ENCODE measurements at places on chromosomes 4 and X.

DNA sequence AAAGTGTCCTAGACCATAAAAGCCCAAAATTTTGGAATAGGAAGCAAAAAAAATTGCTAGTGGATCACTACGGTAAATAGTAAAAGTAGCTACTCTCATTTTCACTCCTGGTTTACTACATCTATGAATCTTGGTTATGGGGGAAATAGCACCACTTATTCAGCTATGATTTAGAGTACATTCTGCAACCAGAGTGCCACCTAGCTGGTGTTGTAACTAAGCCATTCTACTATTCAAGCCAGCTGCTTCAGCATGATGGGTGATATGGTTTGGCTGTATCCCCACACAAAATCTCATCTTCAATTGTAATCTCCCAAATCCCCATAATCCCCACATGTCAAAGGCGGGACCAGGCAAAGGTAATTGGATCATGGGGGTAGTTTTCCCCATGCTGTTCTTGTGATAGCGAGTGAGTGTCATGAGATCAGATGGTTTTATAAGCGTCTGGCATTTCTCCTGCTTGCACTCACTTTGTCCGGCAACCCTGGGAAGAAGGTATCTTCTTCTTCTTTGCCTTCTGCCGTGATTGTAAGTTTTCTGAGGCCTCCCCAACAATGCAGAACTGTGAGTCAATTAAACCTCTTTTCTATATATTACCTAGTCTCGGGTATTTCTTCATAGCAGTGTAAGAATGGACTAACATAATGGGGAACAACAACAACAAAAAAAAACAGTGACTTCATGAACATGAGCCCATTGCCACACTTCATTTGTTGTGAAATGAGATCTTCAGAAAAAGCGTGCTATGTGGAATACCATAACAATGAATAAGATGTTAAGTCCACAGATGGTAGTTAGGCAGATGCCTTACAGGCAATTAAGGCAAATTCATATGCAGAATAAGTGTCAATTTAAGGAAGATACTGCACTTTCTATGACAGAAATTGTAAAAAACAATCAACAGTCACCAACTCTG lies 280.1 kb downstream of the PABPC4L start:
- no peak for DNase-seq

DNA sequence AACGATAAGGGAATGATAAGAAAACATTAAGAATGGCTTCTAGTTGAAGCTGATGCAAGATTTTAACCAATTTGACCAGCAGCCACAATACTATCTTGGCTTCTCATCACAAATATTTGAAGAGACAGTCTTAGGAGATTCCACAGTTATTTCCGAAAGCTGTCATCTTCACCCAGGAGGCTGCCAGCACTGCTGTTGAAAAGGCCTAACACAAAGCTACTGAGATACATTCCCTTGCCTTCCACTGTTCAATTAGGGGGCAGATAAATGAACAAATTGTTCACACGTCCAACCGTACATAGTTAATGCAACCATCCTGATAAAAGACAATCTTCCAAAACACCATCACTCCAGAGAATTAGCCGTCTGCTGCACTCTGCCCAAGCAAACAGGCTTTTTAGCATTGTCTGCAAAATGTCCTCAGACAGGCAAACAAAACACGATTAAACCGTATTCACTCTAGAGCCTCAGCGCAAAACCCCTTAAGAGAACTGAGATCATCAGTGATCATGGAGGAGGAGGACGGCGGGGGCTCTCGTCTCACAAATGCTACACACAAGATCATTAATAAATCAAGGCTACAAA lies 189.8 kb upstream of the PSAPL1 start:
- DNase-seq = no peak

GRCh38 chr4:152106781-152107321 lies 346.0 kb upstream of the GATB start:
- DNase-seq = no peak

DNA sequence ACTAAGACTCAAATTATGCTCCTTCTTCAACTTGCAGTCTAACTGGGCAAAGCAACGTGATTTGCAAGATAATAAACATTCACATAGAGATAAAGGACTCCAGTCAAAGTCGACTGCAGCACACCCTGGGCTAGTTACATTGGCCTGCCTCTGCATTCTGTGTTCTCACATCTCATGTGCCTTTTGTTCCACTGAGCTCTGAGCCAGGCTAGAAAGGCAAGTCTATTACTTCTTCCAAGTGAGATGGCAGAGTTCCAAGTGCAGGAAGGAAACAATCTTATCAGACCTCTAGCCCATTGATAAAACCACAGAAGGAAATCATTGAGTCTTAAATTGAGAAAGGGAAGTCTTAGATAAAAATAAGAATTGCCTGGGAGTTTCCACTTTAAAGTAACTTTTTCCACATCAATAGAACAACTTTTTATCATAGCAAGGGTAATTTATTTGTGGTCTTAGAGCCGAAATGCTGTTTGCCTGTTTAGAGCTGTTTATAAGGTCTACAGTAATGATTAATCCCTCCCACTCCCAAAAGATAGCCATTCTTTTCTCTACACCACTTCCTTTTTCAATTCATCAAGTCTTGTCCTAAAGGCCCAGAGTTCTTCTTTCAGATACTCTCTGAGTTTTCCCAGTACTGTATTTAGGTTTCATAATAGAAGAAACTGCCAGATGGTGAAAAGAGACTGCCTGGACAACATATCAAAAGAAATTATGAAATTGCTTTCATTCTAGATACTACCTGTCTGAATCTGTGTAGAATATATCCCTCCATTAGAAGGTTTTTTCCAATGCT lies 200.2 kb downstream of the GUCY2F start:
- DNase-seq = no peak

DNA sequence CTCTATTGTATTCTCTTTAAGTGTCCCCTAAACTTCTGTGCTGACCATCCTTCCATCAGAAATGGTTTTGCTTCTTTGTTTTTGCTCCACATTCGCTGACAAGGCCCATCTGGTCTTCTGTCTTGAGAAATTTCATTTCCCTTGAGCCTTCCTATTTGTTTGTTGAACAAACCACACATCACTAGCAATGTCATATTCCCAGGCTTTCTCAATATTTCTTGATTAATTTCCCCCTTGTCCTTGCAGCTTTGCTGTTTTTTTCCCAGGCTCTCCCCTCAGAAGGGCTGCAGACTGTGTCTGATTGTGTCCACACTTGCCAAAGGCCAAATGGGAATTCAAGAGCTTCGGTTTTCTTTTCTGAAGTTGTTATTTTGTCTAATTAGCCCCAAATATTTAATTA lies 158.9 kb downstream of the MID1IP1 start:
- no peak for DNase-seq

- DNase-seq = no peak
Observed at GRCh38 chrX:9786798-9787635, 788 bp downstream of the SHROOM2 start.

GRCh38 chrX:17812763-17813162 lies 48.3 kb downstream of the RAI2 start:
- DNase-seq = no peak

- DNase-seq = no peak
Observed at GRCh38 chrX:288561-288991, 7.4 kb downstream of the PLCXD1 start.

GRCh38 chr4:141652161-141652778 lies 15.9 kb downstream of the IL15 start:
- peak; percentile 65 for DNase-seq

GRCh38 chr4:152640058-152640921 lies 39.5 kb downstream of the TMEM154 start:
- no peak for DNase-seq

GRCh38 chrX:116277351-116278225 lies 107.0 kb downstream of the AGTR2 start:
- DNase-seq = no peak

- DNase-seq = no peak
Observed at GRCh38 chr4:94454405-94454804, 2.7 kb downstream of the PDLIM5 start.

DNA sequence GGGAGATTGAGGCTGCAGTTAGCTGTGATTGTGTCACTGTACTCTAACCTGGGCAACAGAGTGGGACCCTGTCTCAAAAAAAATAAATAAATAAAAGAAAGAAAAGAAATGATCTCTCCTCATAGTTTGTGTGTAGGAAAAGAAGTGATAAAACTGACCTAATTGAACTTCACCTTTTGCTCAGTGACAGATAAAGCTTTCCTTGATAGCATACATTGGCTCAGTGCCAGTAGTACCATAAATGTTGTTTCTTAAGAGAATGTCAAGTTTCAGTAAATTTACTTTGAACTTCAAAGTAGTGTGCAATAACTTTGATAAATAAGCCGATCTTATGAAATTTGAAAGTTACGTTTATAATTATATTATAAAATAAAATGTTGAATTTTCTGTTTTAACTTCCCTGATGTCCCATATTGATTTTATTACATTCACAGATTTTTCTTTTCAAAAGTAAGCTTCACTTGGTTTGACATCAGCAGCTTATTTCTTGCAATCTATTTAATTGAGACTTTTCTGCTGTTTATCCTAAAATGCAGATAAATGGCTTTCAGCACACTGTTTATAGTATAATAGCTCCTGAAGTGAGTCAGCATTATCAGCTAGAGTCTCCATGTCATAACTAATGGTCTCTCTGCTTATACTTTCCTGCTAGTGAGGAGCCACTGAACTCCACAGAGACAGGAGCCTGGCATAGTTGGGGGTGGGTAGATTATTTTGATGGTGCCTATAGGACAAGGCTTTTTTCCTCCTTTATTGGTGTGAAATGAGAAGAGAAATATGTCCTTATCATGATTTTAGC lies 330.1 kb downstream of the BMPR1B start:
- no peak for DNase-seq

DNA sequence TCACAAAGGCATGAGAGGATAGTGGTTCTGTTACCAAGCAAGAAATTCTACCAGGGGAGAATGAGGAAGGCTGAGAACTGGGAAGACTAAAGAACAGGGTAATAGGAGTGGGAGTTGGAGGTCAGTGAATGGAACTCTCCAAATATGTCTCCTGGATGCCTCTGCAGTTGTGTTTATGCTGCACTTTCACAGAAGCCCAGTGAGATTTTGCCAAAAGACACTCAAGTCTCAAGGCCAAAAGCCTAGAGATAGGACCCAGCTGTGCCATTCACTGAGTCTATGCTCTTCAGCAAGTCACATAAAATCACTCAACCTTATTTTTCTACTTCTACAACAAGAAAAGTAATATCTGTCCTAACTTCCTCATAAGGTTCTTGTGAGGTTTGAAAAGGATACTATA lies 285.4 kb downstream of the UNC5C start:
- DNase-seq = no peak

DNA sequence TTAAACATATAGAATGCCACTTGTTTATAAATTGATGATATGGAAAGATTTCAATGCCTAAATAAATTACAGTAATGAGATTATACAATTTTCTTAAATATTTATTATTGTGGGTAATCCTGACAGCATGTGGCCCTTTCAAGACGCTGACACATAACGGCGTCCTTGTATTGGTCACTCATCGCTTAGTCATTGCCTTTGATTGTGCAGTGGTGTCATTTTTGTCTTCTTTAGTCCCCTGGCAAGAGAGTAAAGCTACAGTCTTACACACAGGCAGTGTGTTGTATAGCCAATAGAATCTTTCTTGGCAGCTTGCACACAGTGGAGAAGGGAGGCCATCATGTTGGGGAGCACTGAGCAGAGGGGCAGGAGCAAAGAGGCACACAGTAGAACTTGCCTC lies 361.8 kb upstream of the GALNT7 start:
- no peak for DNase-seq

GRCh38 chrX:23937100-23937499 lies 29.3 kb downstream of the CXorf58 start:
- DNase-seq = no peak

DNA sequence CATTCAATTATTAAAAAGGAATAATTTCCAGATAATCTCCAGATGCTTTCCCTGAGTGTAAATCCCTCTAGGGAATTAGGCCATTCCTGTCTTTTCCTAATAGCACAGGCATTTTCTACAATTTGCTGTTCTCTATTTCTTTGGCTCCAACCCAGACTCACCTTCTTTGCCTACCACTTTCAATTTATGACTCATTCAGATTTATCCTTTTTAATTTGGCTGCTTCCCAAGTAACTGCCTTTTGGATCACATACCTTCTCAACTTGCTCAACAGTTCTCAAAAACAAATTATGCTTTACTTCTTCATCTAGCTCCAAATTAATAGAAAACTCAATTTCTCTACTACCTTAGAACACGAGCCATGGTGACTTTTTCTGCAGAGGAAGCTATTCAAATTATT lies 1166.3 kb upstream of the PCDH7 start:
- no peak for DNase-seq

- no peak for DNase-seq
Observed at GRCh38 chr4:56182356-56182755, 204.9 kb downstream of the AASDH start.

DNA sequence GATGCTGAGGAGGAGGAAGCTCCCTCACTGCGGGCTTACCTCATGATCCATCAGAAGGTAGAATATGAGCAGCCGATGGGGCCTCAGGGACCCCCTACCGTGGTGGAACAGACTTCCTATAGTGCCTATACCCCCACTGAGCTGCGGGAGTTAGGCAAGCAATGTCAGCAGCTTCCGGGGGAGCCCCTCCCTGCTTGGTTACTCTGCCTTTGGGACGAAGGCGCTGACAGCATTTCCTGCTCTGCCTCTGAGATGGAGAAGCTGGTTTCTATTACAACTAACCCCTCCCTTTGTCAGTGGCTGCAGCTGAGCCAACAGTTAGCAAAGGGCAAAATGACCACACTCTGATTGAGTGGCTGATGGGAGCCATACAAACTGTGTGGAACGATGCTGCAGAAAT lies 430.7 kb downstream of the IDS start:
- DNase-seq = no peak

- DNase-seq = no peak
Observed at GRCh38 chr4:168723020-168723419, 226.2 kb downstream of the PALLD start.

DNA sequence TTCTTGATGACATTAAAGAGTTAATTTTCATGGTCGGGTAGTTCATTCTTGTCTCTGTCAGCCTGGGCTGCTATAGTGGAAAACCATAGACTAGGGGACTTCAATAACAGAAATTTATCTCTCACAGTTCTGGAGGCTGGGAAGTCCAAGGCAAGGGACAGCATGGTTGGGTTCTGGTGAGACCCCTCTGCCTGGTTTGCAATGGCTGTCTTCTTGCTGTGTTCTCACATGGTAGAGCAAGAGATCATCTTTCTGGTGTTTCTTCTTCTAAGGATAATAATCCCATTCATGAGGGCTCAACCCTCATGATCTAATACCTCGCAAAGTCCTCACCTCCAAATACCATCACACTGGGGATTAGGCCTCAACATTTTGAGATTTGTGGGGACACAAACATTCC lies 50.1 kb downstream of the RHOH start:
- DNase-seq = no peak

GRCh38 chr4:38106886-38107514 lies 146.8 kb downstream of the PTTG2 start:
- no peak for DNase-seq

DNA sequence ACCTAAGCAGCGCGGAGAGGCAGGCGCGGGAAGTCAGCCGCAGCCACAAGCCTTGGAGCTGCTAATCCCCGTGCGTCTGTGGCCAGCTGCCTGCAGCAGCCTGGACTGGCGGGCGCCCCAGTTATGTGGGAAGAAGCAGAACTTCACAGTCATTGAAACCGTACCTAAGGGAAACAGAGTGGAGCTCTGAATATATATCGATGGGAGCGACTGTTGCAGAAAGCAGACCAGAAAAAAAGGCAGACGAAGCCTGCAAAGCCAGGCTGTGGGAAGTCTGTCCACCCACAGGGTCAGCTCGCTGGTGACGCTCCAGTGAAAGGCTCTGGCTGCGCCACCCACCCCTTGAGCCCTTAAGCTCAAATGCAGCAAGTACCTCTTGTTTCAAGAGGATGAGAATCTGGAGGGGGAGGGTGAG lies 24.7 kb downstream of the KCNE5 start:
- no peak for DNase-seq

- DNase-seq = no peak
Observed at GRCh38 chr4:86890790-86891189, 1.4 kb downstream of the C4orf36 start.

- no peak for DNase-seq
Observed at GRCh38 chrX:40108959-40109287, 11.2 kb upstream of the BCOR start.
